ENCODE measurements at places on chromosomes 3 and 15.

- DNase-seq: no peak
Observed at GRCh38 chr3:41417574-41417973, 218.3 kb downstream of the CTNNB1 start.

DNA sequence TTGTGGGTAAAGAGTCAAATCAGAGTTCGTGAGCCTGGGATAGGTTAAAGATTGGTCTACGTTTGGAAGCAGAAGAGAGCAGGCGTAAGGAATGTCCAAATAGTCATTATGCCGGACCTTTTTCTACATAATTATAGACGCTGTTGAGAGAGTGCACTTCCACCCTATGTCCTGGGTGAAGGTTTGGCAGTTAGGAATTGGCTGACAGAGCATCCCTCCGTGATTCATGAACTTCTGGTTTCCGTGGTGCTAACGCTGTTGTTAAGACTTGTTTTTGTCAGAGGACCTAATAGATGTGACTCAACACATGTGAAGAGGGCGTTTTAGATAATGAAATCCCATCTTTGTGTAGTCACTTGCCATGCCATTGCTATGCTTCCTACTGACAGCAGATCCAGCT, 1.1 kb downstream of the EAF1 start:
- DNase-seq: no peak

GRCh38 chr3:36813305-36813704, 49.0 kb upstream of the DCLK3 start:
- no peak for DNase-seq

DNA sequence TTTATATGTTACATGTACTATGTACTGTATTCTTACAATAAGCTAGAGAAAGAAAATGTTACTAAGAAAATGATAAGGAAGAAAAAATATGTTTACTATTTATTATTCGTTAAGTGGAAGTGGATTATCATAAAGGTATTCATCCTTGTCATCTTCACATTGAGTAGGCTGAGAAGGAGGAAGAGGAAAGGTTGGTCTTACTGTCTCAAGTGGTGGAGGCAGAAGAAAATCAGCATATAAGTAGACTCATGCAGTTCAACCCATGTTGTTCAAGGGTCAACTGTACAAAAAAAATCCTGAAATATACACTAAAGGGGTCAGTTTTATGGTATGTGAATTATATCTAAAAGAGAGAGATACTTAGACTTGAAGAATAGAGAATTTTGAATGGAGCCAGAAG, 5.7 kb downstream of the HMG20A start:
- no peak for DNase-seq

DNA sequence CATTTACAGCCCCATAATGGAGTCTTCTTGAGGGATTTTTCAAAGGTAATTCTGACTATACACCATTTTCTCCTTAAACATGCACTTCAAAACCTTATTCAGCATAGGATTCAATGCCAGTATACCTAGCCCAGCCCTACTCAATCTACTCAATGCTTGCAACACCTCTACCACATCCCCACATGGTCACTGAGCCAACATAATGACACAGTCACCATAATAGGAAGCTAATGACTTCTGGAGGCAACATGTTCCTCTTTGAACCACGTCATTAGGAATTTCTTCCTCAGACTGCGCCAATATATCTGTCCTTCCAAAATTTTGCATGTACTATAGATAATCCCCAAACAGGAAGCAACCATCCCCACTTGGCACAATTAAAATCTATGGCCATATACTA, 153.9 kb upstream of the SETMAR start:
- DNase-seq: no peak

DNA sequence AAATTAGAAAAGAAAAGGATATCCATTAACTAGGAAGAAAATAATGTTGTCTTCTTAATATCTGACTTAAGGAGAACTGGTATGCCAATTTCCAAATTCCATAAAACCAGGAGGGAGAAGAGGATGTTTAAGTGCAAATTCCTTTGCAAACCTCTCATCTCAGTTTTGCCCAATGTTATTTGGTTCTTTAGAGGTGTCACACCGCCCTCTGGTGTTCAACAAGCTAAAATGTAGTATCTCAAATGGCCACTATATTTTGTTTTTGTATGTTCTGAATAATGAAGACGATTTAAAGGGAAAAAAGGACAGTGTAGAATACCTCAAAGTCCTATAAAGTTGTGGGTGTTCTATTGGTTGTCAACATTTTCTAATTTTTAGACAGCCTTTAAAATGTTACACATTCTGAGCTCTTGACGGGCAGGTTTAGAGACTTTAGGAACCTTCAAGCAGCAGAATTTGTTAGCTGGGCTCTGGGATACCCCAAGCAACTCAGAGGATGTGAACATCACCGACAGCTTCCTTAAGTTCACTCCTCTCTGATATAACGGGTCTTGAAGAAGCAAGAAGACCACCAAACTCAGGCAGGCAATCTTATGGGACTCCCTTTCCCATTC, 458.3 kb downstream of the MFSD1 start:
- DNase-seq: peak; percentile 30

- DNase-seq: no peak
Observed at GRCh38 chr3:128823631-128824030, 55.8 kb upstream of the ACAD9 start.

GRCh38 chr15:31930967-31931366, 99.3 kb upstream of the CHRNA7 start:
- DNase-seq: no peak

- no peak for DNase-seq
Observed at GRCh38 chr3:30567139-30567753, 39.2 kb upstream of the TGFBR2 start.

DNA sequence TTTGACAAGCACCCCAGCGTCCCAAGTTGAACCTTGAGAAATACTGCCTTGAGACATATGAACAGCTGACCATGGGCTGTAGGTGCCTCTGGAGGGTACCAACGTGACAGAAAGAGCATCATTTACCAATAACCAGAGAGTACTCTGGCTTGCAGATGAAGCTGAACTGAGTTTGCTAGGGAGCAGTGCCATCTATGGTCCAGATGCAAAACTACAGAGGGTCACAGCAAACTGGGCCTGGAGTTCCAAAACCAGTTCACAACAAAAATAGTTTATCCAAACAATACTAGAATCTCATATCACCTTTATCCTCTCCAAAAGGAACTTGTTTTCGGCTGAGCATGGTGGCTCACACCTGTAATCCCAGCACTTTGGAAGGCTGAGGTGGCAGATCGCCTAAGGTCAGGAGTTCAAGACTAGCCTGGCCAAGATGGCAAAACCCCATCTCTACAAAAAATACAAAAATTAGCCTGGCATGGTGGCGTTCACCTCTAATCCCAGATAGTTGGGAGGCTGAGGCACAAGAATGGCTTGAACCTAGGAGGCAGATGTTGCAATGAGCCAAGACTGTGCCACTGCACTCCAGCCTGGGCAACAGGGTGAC, 69.3 kb downstream of the CHAC1 start:
- no peak for DNase-seq

DNA sequence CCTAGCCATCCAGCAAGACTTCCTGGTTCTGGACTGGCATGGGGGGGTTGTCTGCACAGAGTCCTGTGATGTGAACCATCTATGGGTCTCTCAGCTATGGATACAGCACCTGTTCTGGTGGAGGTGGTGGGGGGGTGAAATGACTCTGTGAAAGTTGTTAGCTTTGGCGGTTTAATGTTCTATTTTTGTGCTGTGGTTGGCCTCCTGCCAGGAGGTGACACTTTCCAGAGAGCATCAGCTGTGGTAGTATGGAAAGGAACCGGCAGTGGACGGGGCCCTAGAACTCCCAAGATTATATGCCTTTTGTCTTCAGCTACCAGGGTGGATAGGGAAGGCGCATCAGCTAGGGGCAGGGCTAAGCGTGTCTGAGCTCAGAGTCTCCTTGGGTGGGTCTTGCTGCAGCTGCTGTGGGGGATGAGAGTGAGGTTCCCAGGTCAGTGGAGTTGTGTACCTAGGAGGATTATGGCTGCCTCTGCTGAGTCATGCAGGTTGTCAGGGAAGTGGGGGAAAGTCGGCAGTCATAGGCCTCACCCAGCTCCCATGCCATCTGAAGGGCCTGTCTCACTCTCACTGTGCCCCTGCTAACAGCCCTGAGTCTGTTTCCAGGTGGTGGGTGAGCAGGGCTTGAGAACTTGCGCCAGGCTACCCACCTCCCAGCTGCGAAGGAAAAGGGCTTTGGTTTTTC, 7.1 kb upstream of the LARS2 start:
- peak; percentile 83 for DNase-seq

DNA sequence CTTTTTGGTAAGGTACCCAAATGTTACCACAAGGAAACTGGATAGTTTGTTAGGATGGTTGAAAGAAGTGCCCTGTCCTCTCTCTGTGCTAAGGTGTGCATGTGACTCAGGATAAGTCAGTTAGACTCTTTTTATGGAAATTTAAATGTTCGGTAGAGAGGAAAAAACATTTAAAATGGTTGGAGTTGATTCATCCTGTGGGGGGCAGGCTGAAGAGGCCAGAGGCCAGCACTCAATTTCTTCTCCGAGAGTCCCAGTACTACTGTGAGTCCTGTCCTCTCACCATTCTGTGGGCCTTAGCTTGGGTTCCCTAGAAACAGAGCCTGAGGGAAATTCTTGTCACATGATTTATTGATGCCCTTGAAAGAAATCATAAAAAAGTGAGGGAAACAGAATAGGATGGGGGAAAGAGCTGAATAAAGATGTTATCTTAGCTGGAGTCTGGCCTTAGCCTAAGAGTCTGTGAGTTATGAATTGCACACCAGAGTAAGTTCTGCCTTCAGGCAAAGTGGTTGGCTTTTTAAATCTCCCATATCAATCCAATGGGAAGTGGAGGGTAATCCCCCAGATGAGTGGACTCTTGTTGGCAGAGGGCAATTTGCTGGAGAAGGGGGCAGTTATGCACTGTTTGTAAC, 106.5 kb upstream of the GALNT15 start:
- no peak for DNase-seq

GRCh38 chr3:73480187-73480672, 144.5 kb downstream of the PDZRN3 start:
- no peak for DNase-seq

- DNase-seq: no peak
Observed at GRCh38 chr3:153372326-153372725, 210.3 kb downstream of the RAP2B start.

GRCh38 chr15:91947683-91948608, 94.4 kb downstream of the SLCO3A1 start:
- no peak for DNase-seq

DNA sequence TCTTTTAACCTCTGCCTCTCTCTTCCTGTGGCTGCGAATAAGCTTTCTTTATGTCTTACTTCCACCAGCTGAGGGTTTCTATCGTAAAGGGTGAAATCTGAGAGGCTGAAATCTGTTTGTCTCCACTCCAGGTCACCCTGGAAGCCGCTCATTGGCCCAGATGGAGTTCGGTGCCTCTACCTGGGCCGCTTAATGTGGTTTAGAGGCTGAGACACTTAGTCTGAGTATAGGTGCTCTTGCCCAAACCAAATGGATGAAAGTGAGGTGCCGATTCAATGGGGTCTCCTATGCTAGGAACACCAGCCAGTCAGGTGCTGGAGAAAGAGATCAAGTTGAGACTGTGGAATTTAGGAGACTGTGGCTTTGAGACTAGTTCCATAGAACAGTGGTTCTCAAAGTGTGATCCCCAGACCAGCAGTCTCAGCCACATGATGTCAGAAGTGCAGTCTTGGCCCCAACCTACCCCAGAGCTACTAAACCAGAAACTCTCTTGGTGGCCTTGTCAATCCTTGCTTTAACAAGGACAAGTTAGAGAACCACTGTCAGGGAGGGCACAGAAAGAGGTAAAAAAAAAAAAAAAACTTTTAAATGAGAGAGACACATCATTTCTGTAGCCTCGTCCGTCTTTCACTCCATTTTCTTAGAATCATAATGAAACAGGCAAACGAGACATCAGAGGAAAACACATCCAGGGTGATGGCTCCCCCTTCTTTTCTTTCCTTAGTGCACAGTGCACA, 54.9 kb upstream of the CCR2 start:
- DNase-seq: no peak

DNA sequence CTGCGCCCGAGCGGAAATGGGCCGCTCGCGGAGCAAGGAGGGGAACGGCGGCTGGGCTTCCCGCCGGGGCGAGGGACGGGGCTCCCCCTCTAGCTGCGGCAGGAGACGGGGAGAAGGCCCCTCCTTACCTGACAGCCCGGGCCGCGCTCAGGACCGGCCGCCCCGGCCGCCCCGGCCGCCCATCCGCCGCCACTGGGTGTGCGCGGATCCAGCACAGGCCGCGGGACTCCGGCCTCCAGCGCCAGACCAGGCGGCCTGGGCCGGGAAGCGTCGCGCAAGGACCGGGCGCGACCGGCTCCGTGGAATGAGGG, 296 bp downstream of the TPRA1 start:
- DNase-seq: no peak

- no peak for DNase-seq
Observed at GRCh38 chr15:90178468-90179435, 22.4 kb upstream of the SEMA4B start.

DNA sequence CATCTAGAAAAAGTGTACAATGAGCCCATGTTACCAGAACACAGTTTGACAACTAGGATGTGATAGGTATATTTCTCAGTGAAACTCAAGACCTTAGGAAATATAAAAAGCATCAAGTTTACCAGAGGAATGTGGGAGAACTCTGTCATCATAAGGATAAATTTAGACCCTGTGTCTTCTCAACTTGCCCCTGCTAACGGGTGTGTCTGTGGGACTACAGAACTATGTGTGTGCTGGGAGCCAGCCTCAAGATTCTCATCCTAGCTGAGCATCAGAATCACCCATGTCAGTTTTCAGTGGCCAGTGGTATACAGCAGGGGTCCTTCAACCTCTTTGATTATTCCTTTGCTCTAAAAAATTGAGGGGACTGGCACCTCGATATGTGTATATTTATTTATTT, 393.3 kb downstream of the PLCL2 start:
- DNase-seq: no peak

GRCh38 chr15:80777137-80777536, 2.0 kb upstream of the CEMIP start:
- DNase-seq: no peak

DNA sequence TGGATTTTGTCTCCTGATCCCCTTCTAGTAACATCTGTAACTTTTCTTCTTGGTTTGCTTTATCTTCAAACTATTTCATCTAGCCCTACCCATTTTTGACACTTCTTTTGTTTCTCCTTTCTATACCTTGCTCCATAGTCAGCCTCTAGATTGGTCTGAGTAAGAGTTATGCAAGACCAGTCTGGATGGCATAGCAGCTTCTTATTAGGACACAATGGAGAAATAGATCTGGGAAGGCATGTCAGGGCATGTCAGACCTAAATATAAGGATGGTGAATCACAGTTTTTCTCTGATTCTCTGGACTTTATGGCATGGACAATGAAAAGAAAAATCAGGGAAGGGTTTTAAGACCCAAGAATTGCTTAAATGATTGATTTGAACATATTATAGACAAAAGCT, 452.5 kb downstream of the RAP2B start:
- DNase-seq: no peak

All from NCI-H2029 (cell line).